ENCODE measurements at places on chromosomes 13 and 19.

DNA sequence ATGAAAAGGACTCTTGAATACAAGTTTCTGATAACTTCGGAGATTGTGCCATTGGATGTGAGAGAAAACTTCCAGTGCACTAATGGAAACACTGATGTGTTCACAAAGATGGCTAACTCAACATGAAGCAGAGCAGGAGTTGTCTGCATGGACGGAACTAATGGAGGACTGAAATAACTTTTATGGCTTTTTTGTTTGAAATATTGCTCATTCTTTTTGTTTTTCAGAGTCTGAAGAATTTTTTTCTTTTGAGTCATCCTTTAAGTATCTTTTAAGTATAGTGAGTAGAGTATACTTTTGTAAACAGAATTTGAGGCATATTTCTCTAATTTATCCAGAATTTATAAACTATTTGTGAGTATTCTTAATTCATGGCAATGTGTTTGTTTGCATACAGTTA is 25.7 kb downstream of the CRYL1 start:
- DNase-seq, result no peak

DNA sequence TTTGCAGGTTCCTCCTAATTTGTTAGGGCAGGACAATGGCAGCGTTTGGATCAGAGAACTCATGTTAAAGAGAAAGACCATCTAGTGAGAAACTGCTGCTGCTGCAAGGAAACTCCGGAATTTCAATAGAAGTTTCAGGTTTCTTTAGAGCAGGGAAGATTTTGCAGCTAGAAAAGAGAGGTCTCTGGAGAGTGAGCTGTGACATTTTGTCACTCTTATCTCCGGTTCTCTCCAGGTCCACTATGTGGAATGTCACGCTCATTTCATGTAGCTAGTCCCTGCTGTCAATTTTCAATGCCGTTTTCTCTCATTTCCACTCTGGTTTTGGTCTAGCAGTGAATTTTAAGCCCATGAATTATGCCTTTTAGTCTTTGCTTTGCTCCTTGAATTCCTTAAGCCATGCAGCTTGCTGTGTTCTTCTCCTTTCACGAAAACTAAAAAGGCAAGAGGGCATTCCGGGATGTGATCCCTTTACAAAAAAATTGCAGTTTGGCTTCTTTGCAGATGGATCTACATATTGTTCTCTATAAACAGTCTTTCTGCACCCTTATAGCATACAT is 46.7 kb upstream of the POSTN start:
- DNase-seq, result no peak

DNA sequence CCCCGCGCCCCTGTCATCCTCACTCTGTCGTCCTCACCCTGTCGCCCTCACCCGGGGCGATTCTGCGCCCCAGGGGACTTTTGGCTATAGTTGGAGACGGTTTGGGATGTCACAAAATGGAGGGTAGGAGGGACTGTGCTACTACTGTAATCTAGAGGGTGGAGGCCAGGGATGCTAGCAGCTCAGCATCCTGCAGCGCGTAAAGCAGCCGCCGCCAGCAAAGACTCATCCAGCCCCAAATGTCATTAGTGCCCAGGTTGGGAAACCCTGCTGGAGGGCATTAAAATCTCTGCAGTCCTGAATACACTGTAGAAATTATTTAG is 362 bp downstream of the ZNF557 start:
- no peak for DNase-seq

GRCh38 chr19:13830114-13830740 is 35.0 kb downstream of the ZSWIM4 start:
- DNase-seq, result no peak

- DNase-seq, result no peak
These were observed 1.3 kb upstream of the DUS3L start for GRCh38 chr19:5792224-5792623.

DNA sequence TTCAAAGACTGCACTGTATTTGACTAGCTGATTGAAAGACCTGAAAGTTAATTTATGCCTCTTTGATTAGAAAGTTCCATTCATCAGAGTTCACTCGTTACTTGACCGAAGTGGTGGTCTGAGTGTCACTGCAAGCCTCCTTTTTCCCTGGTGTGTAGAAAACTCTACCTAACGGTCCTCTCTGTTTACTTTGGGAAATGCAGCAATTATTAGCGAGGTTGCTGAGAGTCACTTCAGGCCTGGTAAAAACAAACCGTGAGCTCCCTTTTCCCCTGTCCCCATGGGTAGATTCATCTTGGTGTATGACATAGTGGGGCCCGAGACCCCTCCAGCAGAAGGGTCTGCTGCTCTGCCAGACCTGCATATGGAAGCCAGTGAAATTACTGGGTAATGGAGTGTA is 126.8 kb upstream of the RNF113B start:
- no peak for DNase-seq

All from fibroblast of skin of right quadriceps (primary cell).